ENCODE measurements at places on chromosomes 16 and 17.
A peak's percentile ranks its signal among the peaks of the same experiment; 100 is the strongest.

DNA sequence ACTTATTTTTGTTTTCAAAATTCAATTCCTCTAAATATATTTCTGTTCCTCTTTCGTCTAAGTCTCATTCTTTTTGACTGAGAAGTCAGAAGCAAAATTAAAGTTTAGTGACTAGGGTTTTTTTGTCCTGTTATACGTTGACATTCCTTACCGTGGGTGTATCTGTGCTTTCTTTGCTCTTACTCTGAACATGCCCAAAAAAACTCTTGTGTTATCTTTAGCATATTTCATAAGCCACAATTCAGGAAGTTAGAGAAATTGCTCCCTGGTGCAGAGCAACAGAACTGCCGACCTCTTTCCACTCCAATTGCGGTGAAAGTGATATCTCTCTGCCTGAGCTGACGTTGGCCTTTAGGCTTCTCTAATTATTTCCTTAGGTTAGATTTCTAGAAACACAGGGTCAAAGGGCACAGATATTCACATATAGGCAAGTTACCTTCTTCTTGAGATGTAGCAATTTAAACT lies 65.7 kb downstream of the CENPV start:
- DNase-seq: peak; percentile 87

DNA sequence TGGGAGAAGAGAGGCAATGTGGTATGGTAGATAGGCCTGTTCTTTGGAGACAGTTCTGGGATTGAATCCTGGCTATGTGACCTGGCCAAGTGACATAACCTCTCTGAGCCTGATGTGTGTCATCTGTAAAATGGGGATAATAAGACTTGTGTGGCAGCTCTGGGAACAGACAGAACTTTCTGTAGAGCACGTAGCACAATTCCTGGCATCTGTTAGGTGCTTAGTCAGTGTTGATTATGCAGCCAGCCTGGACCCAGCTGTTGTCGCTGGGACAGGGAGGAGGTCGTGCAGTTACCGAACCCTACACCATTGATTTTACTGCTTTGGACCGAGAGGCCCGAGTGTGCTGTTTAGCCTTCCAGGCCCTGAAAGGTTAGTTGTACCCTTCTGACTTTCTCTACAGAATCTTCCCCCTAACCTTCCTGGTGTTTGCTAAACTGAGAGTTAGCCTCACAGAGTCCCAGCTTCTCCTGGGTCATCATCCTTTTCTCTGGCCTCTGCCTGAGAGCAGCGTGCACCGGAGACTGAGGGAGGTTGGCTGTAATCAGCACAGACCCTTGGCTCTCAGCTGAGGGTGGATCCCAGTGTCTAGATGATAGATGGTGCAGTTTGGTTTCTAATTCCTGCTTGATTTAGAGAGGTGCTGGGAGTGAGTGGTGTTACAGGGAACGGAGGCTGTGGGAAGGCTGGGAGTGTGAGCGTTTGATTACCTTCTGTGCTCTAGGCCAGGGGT lies 31.9 kb downstream of the MSI2 start:
- DNase-seq: peak; percentile 33

DNA sequence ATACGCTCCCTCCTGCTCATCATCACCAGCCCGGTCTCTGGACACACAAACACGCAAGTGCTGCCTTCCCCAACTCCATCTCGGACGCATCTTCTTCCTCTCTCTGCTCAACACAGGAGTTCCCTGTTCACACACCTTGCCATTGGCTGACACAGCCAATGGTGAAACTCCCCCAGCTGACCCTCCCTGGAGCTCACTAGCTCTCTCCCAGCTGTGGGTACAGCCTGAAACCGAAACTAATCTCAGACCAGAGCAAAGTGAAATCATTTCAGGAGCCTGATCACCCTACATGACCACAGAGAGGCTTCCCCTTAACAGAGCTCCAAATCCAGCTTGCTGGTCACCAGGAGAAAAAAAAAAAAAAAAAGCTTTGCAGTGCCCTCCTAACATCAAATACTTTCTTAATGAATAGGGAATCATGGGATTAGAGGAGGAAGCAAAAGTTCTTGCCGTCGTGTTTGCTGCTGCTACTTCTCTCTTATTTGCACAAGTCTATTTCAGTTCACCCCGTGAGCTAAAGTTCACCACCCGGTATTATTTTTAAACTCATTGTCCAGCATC lies 8.3 kb downstream of the CUEDC1 start:
- DNase-seq: peak; percentile 78

GRCh38 chr17:60473788-60474187 lies 51.5 kb downstream of the CHCT1 start:
- DNase-seq: peak; percentile 64

- peak; percentile 80 for DNase-seq
Measured at GRCh38 chr17:2222901-2223616, 80.5 kb downstream of the SMG6 start.

- DNase-seq: peak; percentile 80
Measured at GRCh38 chr16:72198021-72198711, 26.2 kb upstream of the PMFBP1 start.

DNA sequence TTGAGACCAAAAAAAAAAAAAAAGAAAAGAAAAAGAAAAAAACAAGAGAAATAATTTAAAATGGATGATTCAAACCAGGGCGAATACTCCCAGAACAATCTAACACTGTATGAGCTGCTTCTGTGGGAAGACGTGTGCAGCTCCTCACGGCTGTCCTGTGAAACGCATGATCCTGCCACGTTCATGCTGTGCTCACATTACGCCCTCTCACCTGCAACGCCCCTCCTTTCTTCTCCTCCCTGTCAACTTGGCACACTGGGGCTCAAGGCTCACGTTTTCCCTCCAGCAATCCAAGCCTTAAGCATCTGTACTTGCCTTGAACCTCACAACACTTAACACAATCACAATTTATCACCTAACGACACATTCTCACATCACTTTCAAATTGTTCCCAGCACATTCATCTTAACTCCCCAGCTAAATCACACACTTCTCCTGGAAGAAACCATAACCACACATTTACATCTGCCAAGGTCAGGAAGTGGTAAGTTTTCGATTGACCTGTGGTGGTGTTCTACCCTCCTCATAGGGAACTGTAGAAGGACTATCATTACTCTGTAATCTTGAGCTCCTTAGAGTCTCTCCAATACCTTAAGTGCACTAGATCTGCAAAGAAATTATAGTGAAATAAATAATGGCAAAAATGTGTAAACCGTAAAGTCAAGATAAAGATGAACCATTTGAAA lies 29.1 kb downstream of the MBTPS1 start:
- DNase-seq: no peak

DNA sequence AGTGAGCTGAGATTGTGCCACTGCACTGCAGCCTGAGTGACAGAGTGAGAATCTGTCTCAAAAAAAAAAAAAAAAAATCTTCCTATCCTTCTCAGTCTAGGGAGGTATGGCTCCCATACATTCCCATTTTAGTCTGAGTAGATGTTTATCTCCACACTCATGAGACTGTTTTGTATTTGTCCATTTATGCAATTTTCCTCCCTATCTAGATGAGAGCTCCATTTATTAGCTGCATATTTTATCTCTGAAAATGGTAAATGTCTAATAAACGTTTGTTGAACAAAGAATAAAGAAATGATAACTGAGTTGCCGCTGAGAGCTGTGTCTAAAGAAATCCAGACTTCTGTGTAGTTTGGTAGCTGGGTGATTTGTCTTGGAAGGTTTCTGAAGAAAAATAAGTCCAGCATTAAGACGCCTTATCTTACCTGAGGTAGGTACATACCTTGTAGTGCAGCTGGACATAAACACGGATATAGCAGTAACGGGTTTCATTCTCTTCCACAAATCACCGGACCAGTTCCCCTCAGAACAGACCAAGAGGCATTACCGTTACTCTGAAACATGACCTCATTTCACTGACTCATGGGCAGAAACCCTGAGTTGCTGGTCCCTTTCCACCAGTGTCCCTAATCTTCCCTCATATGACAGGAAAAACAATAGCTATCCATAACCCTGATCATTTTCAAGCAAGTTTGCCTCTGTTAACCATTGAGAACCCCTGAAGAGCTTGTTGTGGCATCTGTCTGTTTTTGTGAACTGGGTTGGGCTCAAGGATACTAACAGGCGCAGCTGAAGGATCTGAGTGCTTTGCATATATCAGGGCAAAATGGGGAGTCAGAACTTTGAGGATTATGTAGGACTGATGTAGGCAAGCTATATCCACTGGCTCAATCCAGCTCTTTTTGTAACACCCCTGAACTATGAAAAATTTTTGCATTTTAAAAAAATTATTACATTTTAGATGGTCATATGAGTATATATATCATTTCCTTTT lies 177.4 kb upstream of the XYLT1 start:
- DNase-seq: no peak

DNA sequence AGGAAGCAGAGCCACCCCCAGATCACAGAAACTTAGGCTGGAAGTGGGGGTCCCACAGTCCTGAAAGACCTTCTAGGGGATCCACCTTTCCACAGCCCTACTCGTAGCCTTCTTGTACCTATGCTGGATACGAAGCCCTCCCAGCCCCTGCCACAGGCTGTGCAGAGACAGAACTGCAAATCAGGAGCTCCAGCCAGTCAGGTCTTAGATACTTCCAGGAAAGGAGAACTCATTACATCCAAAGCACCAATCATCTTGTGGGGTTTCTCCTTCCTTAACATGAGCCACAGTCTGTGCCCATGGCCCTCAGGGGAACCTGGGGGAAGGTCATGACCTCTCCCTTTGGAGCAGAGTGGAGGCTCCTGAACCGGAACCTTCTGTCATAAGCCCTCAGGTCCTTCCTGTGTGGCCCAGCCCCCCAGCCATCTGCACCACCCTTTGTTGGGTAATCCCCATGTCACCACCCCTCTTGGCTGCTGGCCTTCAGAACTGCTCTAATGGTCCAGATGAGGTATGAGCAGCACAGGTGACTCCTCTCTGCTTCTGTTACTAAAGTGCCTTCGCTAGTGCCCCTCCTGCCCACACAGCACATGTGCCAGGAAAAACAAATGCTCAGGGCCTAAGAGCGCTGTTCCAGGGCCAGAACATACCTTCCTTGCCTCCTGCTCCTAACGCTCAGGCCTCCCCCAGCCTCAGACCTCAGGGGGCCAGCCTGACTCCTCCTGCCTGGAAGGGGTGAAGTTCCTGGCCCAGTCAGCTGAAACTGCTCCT lies 14.6 kb downstream of the SRCIN1 start:
- DNase-seq: no peak

- peak; percentile 91 for DNase-seq
Measured at GRCh38 chr17:5785867-5786509, 201.7 kb upstream of the NLRP1 start.

GRCh38 chr16:80202831-80203413 lies 337.9 kb upstream of the DYNLRB2 start:
- DNase-seq: no peak

DNA sequence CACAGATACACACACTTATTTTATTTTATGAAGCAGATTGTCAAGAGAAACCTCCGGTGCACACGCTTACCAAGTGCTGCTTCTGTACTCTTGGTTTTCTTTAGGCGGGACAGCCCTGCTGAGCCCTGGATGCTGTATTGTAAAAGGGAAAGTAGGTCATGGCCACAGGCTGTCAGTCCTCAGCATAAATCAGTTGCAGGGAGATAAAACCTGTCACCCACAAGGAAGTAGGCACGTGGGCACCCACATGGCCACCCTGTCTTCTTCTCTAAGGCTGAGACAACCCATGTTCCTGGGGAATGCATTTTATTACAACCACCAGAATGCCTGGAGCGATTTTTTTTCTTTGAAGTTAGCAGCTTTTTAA lies 59.3 kb downstream of the ASIC2 start:
- no peak for DNase-seq

DNA sequence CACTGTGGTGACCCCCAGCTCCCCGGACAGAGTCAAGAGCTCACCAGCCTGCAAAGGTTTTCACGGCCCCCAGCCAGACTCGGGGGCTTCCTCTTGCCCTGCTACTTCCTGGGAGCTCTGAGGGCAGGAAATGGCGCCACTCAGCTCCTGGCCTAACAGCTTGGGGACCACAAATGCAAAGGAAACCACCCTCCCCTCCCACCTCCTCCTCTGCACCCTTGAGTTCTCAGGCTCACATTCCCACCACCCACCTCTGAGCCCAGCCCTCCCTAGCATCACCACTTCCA lies 375 bp upstream of the SPN start:
- no peak for DNase-seq

GRCh38 chr17:27239046-27239445 lies 54.9 kb upstream of the WSB1 start:
- DNase-seq: no peak

DNA sequence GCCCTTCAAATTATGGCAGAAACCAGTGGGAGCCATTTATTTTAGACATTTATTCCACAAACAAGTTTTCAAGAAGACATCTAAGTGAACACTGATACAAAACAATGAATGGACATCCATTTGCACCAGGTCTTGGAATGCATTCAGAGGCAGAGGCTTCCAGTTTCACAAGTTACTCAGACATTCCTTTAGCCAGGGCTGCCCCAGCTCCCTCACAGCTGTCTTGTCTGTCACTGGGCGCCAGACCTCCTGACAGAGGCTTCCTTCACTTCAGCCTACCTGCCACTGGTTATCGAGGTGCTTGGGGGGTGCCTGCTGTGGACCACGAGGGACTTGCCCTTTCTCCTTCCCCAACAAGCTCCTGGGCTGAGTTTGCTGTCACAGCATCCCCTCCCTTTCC lies 19.2 kb downstream of the AQP8 start:
- DNase-seq: peak; percentile 27

GRCh38 chr16:57756424-57757325 lies 21.1 kb downstream of the KATNB1 start:
- no peak for DNase-seq

DNA sequence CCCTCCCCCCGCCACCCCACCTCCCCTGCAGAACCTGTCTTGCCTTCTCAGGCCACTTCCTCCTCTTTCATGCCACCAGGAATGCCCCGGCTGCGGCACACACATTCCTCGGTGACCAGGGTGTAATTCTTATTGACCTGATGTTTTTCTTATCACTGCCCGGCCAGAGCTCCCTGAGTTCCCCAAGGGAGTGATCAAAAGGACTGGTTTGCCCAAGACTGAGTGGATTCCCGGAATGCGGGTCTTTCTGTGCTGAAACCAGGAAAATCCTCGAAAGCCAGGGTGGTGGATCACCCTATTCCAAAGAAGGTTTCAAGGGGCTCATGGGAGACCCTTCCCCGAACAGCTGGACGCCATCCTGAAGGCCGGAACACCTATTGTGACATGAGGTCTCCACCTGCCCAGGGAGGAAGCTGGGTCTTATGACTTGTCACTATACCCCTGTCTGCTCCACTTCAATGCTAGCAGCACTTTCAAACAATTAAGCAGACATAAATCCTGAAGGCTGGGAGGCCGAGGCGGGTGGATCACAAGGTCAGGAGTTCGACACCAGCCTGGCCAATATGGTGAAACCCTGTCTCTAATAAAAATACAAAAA lies 53.0 kb upstream of the RPL38 start:
- DNase-seq: no peak
